ENCODE measurements at places on chromosomes 2 and 18. TPM values are rescaled to one million over a fixed set of nuclear protein-coding genes. Genes with fewer than 3 reads are reported as not detected.

GRCh38 chr2:160214461-160215445 lies 14.7 kb upstream of the ITGB6 start:
- H3K36me3 ChIP-seq: no peaks in the 10 kb centered on the region
- H3K4me3 ChIP-seq: no peak overlapping the region
- no peaks in the 10 kb centered on the region for H3K27me3 ChIP-seq
- peak overlapping the region; percentile 87 for H3K27ac ChIP-seq
- peak; percentile 85 for DNase-seq

- H3K27ac ChIP-seq: no peak overlapping the region
- no peaks in the 10 kb centered on the region for H3K27me3 ChIP-seq
- H3K4me1 ChIP-seq: no peaks in the 10 kb centered on the region
- no peaks in the 10 kb centered on the region for H3K36me3 ChIP-seq
Observed at GRCh38 chr2:134594399-134594798, 124.4 kb downstream of the TMEM163 start.

The UGT1A4 gene
- total RNA-seq: not detected

- DNase-seq: no peak
- no peak overlapping the region for H3K27ac ChIP-seq
- H3K36me3 ChIP-seq: no peaks in the 10 kb centered on the region
- no peak overlapping the region for H3K4me3 ChIP-seq
Observed at GRCh38 chr2:17961789-17962188, 83.3 kb downstream of the KCNS3 start.

GRCh38 chr2:222709191-222709891 lies 37.9 kb downstream of the MOGAT1 start:
- H3K4me1 ChIP-seq: peaks cover 13% of the 10 kb centered on the region
- H3K27me3 ChIP-seq: no peaks in the 10 kb centered on the region
- no peaks in the 10 kb centered on the region for H3K36me3 ChIP-seq
- peak overlapping the region; percentile 85 for H3K27ac ChIP-seq

The IGFBP5 gene
- total RNA-seq: 461 TPM

DNA sequence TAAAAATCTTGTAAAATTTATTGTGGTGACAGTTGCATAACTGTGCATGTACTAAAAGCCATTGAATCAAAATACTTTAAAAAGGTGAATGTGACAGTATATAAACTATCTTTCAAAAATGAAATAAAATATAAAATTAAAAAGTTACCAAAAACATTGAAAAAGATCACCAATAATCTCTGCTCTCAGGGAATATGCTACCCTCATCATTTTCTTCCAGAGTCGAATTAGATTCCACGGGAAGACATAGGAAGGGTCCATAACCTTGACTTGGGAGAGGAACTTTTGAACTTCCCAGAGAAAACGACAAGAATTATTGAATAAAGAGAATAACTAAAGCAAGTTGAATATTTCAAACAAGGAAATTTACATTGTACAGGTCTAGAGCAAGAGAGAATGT lies 649.5 kb downstream of the NUP35 start:
- no peaks in the 10 kb centered on the region for H3K27me3 ChIP-seq
- H3K4me1 ChIP-seq: no peaks in the 10 kb centered on the region
- H3K27ac ChIP-seq: no peak overlapping the region
- no peak overlapping the region for H3K4me3 ChIP-seq

DNA sequence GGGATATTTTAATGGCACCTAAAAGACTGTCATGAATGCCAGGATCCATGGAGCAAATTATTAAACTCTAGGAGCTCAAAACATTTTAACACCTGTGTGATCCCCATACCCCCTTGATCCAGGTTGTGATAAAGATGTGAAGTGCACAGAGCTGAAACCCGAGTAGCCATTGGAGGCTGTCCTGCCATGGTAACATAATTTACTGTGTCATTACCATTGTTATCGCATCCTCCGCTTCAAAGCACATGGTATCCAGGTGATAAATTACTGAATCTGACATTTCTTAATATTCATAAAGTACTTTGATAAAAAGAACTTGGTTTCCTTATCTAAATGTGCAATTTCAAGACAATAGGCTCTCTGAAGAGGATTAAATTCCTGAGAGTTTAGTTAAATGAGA lies 109.3 kb downstream of the CHST9 start:
- no peaks in the 10 kb centered on the region for H3K36me3 ChIP-seq
- H3K27ac ChIP-seq: no peak overlapping the region
- H3K27me3 ChIP-seq: no peaks in the 10 kb centered on the region
- H3K4me3 ChIP-seq: no peak overlapping the region
- no peaks in the 10 kb centered on the region for H3K4me1 ChIP-seq

The ANKRD62 gene
- total RNA-seq: not detected

GRCh38 chr2:168025487-168026202 lies 221.8 kb downstream of the STK39 start:
- H3K27me3 ChIP-seq: no peaks in the 10 kb centered on the region
- no peaks in the 10 kb centered on the region for H3K36me3 ChIP-seq
- H3K4me3 ChIP-seq: no peak overlapping the region
- H3K4me1 ChIP-seq: no peaks in the 10 kb centered on the region
- no peak overlapping the region for H3K27ac ChIP-seq

DNA sequence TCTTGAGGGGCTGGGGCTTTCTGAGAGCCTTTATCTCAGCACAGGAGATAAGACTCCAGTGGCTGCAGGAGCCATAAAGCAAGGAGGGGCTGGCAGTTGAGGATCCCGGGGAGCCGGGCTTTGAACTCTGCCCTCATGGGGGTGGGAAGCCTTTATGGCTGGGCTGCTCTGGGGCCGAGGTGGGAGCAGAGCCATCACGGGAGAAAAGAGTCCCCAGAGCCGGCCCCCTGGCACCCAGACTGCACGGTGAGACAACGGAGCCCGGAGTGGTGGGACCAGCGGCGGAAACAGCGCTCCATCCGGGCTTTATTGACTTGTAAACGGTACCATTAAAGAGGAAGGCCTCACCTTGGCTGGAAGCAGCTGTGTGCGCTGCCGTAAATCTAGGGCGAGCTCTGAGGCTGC lies 162.6 kb downstream of the MYCN start:
- H3K36me3 ChIP-seq: no peaks in the 10 kb centered on the region
- no peak for DNase-seq
- H3K27ac ChIP-seq: no peak overlapping the region
- peaks cover 7% of the 10 kb centered on the region for H3K4me1 ChIP-seq
- H3K27me3 ChIP-seq: peaks cover 17% of the 10 kb centered on the region

DNA sequence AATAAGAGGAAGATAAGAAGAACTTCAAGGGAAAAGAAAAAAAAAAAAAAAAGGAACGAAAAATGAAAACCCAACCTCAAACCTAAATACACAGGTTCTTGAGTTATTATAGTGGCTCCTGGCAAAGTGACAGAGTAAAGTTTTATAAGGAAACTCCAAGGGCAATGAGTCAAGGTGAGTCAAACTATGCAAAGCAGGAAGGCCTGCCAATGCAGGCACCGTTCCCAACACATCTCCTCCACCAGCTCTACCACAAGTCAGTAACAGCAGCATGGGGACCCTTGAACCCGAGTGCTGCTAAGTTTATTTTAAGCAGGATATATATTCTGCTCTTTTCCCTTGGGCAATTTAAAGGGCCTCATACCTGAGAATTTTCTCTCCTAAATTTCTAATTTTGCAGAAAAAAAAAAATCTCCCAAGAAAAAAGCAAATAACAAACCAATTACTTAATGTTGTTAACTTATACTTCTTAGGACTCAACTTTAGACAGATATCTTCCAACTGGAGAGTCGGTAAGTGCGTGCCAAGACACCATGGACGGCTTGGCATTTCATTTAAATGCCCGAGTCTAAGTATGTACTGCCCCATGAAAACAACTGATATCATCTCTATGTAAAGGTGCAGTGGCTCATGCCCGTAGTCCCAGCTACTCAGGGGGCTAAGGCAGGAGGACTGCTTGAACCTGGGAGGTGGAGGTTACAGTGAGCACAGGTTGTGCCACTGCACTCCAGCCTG lies 75.7 kb upstream of the TFCP2L1 start:
- DNase-seq: no peak
- no peaks in the 10 kb centered on the region for H3K27me3 ChIP-seq
- no peak overlapping the region for H3K27ac ChIP-seq
